ENCODE measurements at places on chromosomes 1 and 21.

GRCh38 chr1:208238710-208239472 lies 5.3 kb downstream of the PLXNA2 start:
- no peak for DNase-seq

GRCh38 chr1:234607109-234608024 lies 2.6 kb downstream of the IRF2BP2 start:
- no peak for DNase-seq

DNA sequence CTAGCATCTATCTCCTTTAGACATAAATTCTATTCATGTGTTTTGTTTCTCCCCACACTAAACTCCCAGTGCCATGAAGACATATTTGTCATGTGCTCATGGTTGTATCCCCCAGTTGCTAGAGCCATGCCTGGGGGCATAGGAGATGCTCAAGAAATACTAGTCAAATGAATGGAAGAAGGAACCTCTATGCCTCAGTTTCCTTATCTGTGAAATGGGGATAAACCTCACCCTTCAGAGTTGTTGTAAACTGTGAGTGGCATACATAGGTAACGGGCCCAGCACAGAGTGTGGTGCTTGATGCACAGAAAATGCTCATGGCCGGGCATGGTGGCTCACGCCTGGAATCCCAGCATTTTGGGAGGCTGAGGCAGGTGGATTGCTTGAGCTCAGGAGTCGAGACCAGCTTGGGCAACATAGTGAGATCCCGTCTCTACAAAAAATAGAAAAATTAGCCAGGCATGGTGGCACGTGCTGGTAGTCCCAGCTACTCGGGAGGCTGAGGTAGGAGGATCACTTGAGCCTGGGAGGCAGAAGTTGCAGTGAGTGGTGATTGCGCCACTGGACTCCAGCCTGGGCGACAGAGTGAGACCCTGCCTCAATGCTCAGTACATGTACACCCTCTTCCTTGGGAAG lies 8.7 kb downstream of the LDLRAD2 start:
- no peak for DNase-seq

- DNase-seq, result no peak
Observed at GRCh38 chr1:238242181-238242580, 351.5 kb upstream of the ZP4 start.

DNA sequence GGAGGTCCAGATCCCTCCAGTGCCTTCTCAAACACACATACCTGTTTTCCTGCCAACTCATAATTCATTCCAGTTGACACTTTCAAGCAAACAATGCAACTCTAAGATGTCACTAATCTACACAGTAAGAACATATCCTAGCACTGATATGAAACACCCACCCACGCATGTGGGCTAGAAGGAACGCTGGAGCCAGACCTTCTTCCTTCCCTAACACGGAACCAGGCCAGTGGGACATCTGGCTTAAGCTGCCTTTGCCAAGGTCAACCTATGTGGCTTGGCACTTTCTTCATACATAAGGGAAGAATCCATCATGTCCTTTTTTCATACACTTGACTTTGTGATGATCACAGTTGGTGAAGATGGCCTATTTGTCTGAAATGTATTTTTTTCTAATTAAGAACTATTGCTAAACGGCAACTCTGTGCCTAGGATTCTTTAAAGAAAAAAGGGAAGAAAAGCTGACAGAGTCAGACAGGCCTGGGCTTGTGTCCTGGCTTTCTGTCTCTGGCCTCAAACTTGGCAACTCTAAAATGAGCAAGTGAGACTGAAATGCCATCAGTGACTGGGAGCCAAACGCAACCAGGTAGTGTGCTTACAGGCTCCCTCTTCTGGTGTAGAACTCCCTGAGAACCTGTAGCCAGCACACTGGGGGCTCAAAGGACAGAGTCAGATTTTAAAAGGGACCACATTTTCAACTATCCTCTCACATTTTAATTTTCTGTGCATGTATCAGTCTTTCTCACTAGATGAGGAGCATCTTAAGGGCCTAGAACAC lies 92.6 kb upstream of the BEND5 start:
- no peak for DNase-seq

DNA sequence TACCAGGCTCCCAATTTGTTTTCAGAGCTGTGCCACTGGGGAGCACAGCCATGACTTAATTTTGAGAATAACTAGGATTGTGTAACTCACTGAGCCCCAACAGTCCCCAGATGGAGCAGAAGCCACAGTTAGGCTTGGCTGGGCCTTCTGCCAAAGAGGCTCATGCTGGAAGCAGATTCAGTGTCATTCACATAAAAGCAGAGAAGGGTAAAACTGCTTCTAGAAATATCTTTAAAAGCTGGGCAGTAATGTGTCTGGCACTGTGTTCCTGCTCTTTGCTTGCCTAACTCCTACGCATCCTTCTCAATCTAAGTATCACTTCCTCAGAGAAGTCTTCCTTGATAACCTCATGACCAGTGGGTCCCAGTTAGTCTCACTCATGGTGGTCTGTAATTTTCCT lies 20.3 kb downstream of the STK40 start:
- DNase-seq, result no peak

DNA sequence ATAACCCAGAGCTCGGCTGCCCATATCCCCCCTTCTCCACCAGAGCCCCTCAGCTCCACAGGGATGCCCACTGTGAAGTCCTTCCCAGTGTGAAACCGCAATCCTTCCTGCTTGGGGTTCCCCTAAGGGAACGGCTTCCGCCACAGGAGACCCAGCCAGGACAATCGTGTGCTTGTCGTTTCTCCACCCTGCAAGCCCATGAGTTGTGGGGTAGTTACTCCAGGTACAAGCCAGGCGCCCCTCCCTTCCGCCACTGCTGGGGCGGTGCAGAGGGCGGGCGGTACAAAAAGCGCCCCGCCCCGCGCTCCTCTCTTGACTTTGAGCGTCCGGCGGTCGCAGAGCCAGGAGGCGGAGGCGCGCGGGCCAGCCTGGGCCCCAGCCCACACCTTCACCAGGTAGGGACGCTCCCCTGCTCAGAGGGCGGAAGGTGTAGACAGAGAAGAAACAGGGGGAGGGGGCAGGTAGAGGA lies at the start of gene TINAGL1:
Gene TINAGL1 (plus strand): TSS at position 315 of the 469 bp plus-strand sequence. CDS start 634 bp downstream, outside the sequence.
- DNase-seq, result no peak

- no peak for DNase-seq
Observed at GRCh38 chr1:187442603-187443002, 613.9 kb downstream of the PLA2G4A start.

DNA sequence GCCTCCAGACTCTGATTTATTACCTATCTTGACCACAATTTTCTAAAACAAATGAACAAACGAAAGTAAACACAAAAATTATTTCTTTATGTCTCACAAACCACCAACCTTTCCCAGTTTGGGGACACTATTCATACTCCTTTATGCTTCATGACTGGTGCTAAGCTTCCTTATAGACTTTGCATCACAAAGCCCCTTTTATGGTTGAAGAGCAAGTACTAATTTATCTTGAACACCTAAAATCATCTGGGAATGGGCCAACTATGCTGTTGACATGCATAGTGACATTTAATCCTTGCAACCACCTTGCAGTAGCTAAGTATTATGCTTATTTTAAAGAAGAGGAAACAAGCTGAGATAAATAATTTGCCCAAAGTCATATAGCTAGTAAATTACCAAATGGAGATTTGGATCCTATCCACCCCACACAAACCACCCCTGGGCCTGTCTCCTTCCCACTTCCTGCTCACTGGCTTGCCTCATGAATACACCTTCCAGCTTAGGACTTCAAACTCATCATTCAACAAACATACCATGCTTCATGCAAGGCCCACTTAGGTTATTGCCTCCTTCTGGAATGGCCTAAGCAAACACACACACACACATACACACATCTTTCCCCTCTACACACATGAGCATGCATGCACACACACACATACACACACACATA lies 192.2 kb downstream of the PLPP3 start:
- DNase-seq, result no peak

DNA sequence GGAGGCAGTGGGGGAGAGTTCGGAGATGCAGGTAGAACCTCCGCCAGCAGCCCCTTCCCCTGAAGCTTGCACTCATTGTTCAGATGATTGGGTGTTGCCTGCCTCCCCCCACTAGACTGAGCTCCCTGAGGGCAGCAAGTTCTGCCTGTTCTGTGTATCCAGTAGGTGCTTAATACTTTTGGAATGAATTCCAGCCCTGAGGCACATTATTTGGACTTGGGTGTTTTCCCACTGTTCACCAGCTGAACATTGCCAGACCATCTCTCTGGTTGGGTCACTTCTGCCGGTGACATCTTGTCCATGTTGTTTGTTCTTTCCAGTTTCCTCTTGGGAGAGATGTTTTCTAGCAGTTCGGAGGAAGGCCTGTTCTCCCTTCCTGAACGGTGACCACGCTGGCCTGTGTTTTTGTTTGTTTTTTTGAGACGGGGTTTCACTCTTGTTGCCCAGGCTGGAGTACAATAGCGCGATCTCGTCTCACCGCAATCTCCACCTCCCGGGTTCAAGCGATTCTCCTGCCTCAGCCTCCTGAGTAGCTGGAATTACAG lies 48.7 kb downstream of the SPSB1 start:
- DNase-seq, result no peak

DNA sequence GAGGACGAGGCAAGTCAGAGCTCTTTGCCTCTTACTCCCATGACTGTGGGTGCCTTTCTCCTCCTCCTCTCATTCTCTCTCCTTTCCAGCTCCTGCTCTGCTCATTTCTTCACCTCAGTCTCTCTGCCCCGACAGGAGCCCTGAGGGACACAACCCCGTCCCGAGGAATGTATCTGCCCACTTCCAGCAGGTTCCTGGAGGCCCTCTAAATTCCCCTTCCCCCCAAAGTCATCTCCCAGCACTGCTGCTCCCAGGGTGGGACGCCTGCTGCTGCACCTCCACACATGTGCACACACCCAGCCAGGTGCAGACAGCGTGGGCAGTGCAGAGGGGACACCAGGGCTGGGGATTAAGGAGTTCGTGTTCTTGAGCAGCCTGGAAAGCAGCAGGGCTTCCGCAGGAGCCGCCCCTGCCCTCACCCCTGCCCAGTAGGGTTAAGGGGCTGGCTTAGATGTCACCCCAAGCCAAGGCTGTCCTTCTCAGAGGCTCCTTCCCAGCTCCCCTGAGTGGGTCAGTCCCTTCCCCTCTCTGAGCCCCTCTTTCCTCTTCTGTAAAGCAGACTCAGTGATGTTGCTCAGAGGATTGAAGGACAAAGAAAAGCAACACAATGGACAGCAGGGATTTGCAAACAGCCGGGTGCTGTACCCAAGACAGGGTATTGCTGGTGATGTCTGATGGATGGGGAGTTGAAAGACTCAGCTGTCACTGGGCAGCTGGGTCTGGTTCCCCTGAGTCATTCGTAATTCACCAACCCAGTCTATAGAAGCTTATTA lies 346.0 kb downstream of the MATN1 start:
- DNase-seq, result no peak

DNA sequence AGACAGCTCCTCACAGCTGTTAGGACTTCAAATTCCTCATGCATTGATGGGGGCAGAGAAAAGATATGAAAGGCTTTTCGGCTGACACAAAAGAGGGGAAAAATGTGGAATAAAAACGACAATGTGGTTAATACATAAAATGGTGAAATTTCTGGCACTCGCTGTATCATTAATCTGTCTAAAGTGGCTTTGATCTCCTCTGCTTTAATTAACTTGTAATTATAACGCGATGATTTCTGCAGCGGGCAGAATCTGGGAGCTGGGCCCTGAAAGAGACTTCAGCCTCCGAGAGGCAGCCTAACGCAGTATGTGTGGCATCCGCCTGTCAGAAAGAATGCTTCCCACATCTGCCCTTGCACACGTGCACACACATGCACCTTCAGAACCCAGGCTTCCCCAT lies 144.1 kb upstream of the IGSF21 start:
- no peak for DNase-seq

DNA sequence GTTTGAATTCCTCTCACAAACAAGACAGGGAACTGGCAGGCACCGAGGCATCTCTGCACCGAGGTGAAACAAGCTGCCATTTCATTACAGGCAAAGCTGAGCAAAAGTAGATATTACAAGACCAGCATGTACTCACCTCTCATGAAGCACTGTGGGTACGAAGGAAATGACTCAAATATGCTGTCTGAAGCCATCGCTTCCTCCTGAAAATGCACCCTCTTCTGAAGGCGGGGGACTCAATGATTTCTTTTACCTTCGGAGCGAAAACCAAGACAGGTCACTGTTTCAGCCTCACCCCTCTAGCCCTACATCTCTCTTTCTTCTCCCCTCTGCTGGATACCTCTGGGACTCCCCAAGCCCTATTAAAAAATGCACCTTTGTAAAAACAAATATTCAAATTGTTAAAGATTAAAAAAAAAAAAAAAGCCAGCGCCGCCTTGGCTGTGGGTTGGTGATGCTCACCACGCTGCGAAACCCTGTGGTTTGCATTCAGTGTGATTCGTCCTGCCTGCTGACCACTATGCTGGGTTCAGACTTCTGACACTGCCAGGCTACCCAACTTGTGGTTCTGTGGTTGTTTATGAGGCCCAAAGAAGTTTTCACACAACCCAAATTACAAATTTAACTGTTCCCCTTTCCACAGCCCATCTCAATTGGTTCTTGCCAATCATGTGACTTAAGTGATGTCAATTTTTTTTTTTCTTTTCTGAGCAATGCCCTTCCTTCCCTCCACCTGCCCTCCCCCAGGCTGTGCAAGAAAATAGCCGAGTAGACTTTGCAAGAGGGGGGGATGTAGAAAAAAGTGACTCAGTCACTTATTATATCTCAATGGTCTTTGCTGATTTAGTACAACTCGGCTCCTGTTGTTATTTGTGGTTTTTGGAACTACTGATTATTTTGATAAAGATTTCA lies at the start of gene RUNX1:
Gene RUNX1 (minus strand): TSS at position 597 of the 912 bp plus-strand sequence.
- DNase-seq, result peak; percentile 29

DNA sequence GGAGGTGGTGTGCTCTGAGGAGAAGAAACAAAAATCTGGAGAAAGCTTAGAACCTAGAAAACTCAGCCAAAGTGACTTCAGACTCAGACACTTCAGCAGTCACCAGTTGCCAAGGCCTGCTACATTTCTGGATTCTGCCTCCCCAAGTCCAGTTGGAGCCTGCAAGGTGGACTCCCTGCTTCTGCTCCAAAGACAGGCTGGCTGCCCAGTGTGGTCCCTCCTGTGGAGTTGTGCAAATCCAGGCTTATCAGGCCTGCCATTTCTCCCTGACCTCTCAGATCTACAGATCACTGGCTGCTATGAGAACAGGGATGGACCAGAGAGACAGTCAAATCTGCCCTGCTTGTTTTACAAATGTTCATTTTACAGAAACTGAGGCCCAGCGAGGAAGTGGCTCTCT lies 9.9 kb downstream of the CACHD1 start:
- no peak for DNase-seq

- DNase-seq, result no peak
Observed at GRCh38 chr1:45833361-45833760, 29.9 kb downstream of the MAST2 start.

- no peak for DNase-seq
Observed at GRCh38 chr1:243454328-243454997, 198.6 kb downstream of the SDCCAG8 start.

DNA sequence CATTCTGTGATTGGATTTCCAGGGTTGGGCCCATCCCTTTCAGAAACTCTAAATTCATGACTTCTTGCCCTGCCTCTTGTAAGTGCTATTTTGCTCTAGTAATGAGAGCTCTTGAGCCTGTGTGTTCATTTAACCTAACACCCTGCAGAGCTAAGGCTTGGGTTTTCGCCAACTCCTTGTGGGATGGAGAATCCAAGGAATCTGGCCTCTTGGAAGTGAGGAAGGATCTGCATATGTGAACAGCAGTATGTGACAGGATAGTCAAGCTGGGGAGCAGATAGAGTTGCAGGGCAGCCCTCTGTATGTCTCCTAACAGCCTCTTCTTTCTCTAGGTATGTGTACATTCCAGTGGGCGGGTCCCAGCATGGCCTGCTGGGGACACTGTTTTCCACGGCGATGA lies 258.9 kb downstream of the HHAT start:
- DNase-seq, result no peak

GRCh38 chr1:8002329-8002910 lies 23.7 kb downstream of the ERRFI1 start:
- DNase-seq, result no peak

- no peak for DNase-seq
Observed at GRCh38 chr1:244296003-244296402, 155.7 kb downstream of the ADSS2 start.
